ENCODE measurements at places on chromosomes 5 and 9. TPM values are rescaled to one million over a fixed set of nuclear protein-coding genes. Genes with fewer than 3 reads are reported as not detected.
A peak's percentile ranks its signal among the peaks of the same experiment; 100 is the strongest.

DNA sequence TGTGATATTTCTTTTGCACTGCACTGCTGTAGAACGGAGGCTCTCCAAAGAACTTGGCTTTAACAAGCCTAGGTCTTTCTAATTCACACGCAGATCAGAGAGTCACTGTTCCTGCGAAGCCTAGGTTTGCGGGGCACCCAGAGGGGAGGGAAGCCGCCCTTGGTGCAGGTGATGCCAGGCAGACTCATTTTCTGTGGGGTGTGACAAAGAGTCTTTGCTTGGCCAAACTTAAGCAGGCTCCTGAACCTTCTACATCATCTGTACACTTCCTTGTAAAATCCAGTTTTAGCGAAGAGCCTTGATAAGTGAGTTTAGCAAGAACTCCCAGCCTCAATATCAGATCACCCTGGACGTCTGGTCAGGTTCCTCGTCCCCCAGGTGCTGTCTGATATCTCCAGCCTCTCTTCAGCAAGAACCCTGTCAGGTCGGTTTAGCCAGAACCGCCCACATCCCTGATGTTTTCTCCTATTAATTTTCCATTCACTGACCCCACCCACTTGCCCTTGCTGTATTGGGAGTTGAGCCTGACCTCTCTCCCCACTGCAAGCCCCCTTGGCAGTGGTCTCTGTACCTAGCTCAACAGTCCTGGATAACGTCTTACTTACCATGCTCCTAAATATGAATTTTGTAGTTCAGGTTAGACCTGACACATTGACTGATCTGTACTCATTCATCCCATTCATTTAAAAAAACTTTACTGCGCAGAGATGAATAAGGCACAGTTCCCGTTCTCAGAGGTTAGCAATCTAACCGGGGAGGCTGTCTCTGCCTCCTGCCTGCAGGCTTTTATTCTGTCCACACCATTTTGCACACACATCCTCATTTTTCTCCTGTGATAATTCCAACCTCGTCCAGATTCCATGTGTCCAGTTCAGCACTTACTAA lies 880 bp upstream of the UBAC1 start:
- DNase-seq, result no peak

GRCh38 chr5:93208141-93208751 lies 372.8 kb downstream of the NR2F1-AS1 start:
- no peak for DNase-seq

- no peak for DNase-seq
Observed at GRCh38 chr9:37005517-37006140, 28.4 kb downstream of the PAX5 start.

- DNase-seq, result no peak
Observed at GRCh38 chr5:42930934-42931333, 109.2 kb downstream of the ANXA2R start.

TEX48 gene
- polyA plus RNA-seq, result not detected

GABRP gene
- 192 TPM for polyA plus RNA-seq

DNA sequence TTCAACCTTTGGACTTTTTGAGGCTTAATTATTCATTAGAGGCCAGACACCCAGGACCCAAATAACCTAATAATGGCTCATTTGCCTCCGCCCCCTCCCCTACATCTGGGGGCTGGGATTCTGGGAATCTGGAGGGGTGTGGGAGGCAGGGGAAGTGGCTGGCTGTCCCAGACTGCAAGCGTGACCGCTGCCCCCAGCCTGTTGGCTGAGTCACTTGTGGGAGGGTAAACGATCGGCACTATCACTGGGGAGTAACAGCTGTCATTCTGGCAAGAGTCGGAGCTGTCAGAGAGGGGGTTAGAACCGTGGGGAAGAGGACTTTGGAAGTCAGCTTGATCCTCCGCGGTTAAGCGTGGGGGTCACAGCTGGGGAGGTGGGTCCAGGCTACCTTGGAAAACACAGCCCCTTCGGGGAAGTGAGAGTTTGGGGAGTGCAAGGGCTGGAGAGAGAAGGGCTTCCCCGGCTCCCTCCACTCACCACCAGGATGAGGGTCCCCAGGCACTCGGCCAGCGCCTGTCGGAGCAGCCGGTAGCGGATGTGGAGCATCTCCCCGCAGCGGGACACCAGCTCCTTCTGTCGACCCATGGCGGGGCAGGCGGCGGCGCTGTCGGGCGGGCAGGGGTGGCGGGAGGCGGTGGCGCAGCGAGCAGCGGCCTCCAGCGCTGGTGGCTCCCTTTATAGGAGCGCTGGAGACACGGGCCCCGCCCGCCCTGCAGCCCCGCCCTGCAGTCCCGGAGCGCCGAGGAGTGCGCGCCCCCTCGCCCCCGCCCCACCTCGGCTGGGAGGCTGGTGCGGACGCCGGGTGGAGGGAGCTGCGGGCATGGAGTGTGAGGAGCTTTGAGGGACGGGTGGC lies at the start of gene AQP3:
TSS of gene AQP3 (minus strand) at position 648 of the 853 bp plus-strand sequence. CDS start at position 585, 63 bp downstream.
- peak; percentile 86 for DNase-seq

- no peak for DNase-seq
Observed at GRCh38 chr5:147939431-147940114, 33.2 kb upstream of the C5orf46 start.

GARNL3 gene
- 16.4 TPM for polyA plus RNA-seq

DNA sequence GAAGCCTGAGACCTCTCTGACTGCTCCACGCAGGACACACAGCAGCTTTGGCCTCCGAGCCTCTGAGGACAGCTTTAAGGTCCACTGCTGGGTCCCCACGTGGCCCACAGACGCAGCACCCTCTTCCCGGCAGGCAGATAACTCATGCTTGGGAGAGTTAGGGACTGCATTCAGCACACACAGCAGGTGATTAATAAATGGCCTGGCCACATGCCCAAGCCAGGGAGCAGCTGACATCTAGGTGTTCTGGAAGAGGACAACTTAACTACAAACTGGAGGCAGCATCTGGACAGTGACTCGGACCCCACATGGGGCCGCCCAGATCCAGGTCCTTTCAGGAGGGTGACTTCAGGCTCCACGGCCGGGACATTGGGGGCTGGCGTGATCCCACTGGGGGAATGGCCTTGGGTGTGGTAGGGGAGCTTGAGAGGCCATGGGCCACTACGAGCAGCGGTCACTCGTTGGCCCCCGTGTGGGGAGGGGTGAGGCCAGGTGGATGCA lies 11.3 kb downstream of the NINJ1 start:
- peak; percentile 3 for DNase-seq

TGFBR1 gene
- polyA plus RNA-seq, result 41.7 TPM

PROB1 gene
- not detected for polyA plus RNA-seq

GRCh38 chr9:31847963-31848362 lies 536.5 kb upstream of the ACO1 start:
- no peak for DNase-seq

LHX6 gene
- not detected for polyA plus RNA-seq

- DNase-seq, result no peak
Observed at GRCh38 chr9:136700959-136701667, 11.3 kb upstream of the DIPK1B start.

DNA sequence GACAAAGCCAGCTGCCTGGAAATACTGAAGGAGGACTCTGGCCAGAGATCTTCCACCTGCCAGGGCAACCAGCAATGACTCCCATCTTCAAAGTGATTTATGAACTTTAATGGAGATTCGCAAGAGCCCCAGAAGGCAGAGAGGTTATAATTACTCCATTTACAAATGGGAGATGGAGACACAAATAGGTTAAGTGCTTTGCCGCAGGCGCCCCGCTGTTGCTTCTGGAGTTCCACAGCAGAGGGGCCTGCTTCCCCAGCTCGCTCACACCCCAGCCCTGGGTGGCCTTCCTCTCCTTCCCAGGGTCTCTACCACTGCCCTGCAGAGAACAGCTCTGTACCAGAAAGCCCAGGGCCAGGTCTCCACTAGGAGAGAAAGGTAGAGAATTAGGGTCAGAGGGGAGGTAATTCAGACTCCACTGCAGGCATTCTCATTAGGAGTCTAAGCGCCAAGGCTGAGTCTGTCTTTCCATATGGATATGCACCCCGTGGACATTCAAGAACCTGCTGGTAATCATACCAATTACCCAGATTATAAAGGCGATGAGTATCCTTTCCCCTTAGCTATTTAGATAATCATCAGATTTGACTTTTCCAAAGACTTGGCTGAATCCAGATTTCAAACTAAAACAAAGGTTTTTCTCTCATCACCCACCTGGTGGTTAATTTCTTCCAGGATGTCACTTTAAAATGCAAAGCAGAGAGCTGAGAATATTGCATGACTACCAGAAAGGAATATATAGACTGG lies 157.6 kb upstream of the TUT7 start:
- DNase-seq, result no peak

DNA sequence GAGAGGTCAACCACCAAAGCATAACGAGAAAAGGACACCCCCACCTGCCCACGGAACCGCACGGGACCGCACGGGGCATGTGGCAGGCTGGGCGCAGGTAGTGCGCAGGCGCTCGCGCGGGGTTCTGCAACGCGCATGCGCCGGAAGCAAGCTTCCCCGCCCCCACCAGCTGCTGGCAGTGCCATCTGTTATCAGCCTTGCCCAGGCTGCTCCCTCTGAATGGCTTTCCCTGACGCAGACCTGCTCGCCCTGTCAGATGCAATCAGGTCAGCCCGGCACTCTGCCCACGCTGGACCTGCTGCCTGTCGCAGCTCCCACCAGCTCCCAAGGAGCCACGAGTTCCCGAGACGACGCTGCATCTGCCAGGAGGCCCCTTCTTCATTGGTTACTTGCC lies 22.8 kb downstream of the PTCH1 start:
- DNase-seq, result no peak

DNA sequence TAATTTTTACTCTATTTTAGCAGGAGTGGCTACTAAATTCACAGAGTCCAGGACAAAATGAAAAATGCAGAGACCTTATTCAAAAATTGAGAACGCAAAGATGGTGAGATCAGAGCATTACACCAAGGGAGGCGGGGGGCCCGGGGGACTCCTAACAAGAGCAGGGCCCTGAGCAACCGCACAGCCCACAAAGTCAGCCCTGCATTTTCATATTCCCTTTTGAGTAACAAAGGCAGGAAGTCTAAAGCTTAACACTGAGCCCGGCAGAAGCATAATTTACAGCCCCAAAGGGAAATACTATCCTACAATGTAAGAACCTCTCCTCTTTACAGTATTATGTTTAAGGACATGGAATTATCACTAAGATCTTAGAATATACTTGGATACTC lies 69.4 kb downstream of the TLE1 start:
- no peak for DNase-seq

FAM114A2 gene
- polyA plus RNA-seq, result 12.0 TPM

DNA sequence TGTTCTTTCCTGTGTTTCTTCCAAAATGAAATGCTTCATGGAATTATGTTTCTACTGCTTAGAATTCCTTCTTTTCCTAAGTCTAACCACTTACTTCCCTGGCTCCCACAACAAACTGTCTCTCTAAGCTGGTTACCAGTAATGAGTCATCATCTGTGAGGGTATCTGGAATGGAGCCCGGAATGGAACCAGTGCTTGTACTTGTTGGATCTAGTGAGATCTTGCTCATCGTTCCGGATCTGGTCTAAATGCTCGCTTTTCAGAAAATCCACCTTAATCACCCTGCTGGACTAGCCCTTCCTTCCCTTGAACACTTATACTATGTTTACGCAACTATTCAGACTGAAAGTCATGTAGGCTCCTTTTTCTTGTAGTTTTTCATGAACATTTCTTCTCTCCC lies 184.8 kb downstream of the PBX3 start:
- DNase-seq, result peak; percentile 71

NEUROG1 gene
- polyA plus RNA-seq, result not detected

DNA sequence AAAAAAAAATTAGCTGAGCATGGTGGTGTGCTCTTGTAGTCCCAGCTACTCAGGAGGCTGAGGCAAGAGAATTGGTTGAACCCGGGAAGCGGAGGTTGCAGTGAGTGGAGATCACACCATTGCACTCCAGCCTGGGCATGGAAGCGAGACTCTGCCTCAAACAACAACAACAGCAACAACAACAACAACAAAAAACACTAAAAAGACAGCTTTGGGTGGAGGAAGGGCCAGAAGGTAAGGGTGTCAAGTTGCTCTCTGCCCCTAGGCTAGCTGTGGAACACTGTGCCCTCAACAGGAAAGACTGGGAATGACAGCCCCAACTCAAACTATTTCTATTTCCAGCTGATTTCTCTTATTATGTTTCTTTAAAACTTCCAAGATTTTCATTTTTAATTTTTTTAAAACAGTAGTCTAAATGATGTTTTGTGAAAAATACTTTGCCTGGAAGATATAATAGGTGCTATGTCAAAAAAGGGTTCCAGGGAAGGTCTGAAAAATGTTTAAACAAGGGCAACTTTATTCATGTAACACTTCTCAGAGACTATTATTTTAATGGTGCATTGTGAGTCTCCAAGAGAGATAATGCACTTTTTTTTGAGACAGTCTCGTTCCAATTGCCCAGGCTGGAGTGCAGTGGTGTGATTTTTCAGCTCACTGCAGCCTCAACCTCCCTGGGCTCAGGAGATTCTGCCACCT lies 29.9 kb downstream of the CLINT1 start:
- DNase-seq, result no peak

PLPPR1 gene
- polyA plus RNA-seq, result 0.27 TPM

DNA sequence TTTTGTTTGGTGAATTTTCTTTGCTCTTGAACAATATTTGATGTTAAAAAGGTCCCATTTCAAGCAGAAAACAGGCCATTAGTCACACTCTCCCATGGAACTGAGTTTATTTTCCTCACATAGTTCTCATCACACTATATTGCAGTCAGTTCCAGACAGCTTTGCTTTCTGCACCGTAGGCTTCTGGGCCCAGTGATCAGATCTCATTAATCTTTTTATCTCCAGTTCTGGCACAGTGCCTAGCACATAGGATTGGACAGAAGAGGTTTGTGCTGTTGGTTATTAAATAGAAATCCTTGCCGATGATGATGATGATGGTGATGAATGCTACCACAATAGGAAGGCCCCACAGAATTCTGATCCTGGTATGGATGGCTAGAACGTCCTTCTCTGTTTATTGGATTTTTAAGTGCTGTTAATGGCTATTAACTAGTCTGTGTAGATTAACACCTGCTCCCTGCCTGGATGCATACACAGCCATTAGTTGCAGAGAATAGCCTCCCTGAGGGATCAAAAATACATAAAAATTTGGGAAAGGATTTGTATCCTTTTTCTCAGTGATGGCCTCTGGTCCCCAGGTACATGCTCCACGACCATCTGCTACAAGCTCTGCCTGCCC lies 52.0 kb upstream of the NTRK2 start:
- DNase-seq, result no peak

- DNase-seq, result no peak
Observed at GRCh38 chr5:52947851-52948250, 41.3 kb upstream of the ITGA2 start.

PLEKHG4B gene
- polyA plus RNA-seq, result 6.7 TPM

GRCh38 chr9:128265348-128265847 lies 10.4 kb downstream of the GOLGA2 start:
- DNase-seq, result no peak

NR5A1 gene
- 0.13 TPM for polyA plus RNA-seq

HARS2 gene
- polyA plus RNA-seq, result 28.6 TPM

- DNase-seq, result no peak
Observed at GRCh38 chr5:172636279-172637050, 4.6 kb upstream of the NEURL1B start.

PCDHGA8 gene
- 0.28 TPM for polyA plus RNA-seq

- DNase-seq, result peak; percentile 79
Observed at GRCh38 chr9:73132034-73132776, 19.5 kb upstream of the ANXA1 start.

GRCh38 chr9:98740226-98740881 lies 31.6 kb upstream of the GABBR2 start:
- no peak for DNase-seq

SPTLC1 gene
- polyA plus RNA-seq, result 76.8 TPM

NOXA1 gene
- 13.9 TPM for polyA plus RNA-seq

SLC36A2 gene
- not detected for polyA plus RNA-seq

TAF11L5 gene
- not detected for polyA plus RNA-seq

CDH9 gene
- polyA plus RNA-seq, result 0.80 TPM

Data from hepatocyte (in vitro differentiated cells).